K562 (cell line): ENCODE measurements at places on chromosomes 5 and 9.
A peak's percentile ranks its signal among the peaks of the same experiment; 100 is the strongest.

- no peaks in the 10 kb centered on the region for H3K36me3 ChIP-seq
- H3K27ac ChIP-seq: no peak overlapping the region
- no peak for DNase-seq
- no peaks in the 10 kb centered on the region for H3K27me3 ChIP-seq
- no peaks in the 10 kb centered on the region for H3K4me1 ChIP-seq
- no peak overlapping the region for H3K4me3 ChIP-seq
These were observed 79.0 kb upstream of the TARS1 start for GRCh38 chr5:33361781-33362180.

DNA sequence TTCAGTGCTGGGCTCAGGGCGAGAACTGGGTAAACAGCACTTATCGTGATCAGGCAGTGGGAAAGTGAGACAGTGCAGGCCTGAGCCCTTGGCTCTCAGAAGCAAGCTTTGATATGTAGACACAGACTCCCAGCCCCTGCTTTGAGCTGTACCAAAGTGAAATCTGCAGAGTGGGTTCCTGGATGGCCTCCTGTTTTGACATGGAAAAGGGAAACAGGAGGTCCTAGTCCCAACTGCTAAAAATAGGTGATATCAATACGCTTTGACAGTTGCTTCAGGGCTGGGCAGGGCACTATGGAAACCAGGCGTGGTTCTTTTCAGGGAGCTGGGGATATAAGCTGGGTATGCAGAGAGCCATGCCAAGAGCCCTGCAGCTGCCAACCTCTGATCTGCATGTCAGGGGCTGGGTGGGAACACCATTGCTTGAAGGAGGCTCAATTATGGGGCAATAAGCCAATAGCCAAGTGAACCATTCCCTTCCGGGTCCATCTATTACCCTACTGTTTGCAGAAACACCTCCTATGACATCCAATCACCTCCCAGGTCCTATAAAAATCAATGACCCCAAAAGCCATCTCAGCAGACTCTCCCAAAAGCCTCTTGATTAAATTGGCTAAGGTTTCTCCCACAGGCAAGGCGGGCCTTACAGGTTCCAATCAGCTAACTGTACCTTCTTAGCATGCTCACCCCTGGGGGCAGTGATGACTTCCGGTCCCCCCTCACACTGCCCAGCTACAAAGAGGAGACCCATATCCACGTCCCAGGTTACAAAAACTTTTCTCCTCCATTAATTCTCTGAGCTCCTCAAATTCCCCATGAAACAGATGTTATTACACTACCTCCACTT, 45.8 kb downstream of the EPB41L4B start:
- H3K36me3 ChIP-seq: no peaks in the 10 kb centered on the region
- peaks cover 3% of the 10 kb centered on the region; the same call in 1 of the 2 replicates for H3K4me1 ChIP-seq
- no peak overlapping the region for H3K4me3 ChIP-seq

DNA sequence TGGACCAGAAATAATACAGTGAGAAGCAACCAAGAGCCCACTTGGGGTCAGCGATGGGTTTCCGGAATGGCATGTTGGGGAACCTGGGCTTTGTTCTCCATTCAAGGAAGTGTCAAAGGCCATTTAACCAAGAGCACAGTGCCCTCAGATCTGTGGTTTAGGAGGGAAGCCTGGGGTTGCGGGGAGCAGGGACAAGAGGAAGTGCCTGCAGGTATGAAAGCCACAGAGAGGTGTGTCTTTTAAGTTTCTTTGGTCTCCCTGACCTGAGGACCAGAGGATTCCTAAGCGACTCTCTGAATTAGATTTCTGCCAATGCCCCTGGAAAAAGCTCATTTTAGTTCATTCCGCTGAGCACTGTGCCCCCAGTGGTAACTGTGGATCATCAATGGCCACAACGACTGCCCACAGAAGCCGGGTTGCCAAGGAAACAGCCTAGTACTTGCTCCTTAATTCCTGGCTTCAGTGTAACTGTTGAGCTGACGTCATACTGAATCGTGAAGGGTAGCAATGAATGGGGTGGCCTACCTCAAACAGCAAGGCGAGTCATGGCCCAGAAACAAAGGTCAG, 107.3 kb upstream of the SPIN1 start:
- no peak overlapping the region for H3K27ac ChIP-seq
- no peaks in the 10 kb centered on the region for H3K4me1 ChIP-seq
- peaks cover 16% of the 10 kb centered on the region for H3K27me3 ChIP-seq
- no peak overlapping the region for H3K4me3 ChIP-seq

DNA sequence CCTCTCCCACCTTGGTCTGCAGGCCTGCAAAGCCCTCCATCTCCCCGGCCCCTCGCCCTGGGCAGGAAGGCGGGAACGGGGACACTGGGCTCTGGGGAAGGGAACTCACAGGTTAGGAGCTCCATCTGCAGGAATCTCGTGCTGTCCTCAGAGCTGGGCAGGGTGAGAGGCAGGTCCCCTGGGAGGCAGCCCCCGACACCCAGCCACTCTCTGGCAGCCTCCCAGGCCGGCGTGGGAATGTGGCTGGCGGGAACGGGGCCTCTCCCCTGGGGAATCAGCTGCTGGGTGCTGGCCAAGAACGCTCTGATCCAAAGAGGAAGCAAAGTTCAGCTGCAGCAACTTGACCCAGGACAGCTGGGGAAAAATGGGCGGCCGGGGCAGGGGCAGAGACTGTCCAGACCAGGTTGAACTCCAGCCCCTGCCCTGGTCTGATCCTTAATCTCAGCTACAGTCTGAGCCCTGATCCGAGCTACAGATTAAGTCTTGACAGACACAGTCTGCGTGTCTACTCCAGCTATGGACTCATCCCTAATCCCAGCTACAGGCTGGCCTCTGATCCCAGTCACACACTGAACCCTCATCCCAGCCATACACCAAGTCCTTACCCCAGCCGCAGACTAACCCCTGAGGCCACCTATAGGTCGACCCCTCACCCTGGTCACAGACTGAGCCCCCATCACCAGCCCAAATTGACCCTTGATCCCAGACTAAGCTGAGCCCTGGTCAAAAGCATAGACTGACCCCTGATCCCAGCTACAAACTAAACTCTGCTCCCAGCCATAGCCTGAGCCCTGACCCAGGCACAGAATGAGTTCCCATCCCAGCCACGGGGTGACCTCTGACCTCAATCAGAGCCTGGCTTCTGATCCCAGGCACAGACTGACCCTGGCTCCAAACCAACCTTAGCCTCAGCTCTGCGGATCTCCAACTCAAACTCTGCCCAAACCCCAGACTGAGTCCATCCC, 37.3 kb upstream of the EGFL7 start:
- H3K36me3 ChIP-seq: no peaks in the 10 kb centered on the region
- H3K27me3 ChIP-seq: peaks cover 12% of the 10 kb centered on the region; the same call in 1 of the 2 replicates
- H3K4me3 ChIP-seq: no peak overlapping the region
- no peaks in the 10 kb centered on the region; the same call in 1 of the 3 replicates for H3K4me1 ChIP-seq
- peak; percentile 47 for DNase-seq
- H3K27ac ChIP-seq: no peak overlapping the region

- no peak overlapping the region for H3K4me3 ChIP-seq
- no peak overlapping the region for H3K27ac ChIP-seq
- no peaks in the 10 kb centered on the region for H3K4me1 ChIP-seq
- DNase-seq: no peak
These were observed 126.0 kb upstream of the IL12B start for GRCh38 chr5:159456261-159456660.
